Cerebellar cortex (tissue), 1 donor: ENCODE measurements at places on chromosomes 16 and 17.

GRCh38 chr17:57948555-57949420, 6.4 kb downstream of the CUEDC1 start:
- DNase-seq = peak; percentile 78

DNA sequence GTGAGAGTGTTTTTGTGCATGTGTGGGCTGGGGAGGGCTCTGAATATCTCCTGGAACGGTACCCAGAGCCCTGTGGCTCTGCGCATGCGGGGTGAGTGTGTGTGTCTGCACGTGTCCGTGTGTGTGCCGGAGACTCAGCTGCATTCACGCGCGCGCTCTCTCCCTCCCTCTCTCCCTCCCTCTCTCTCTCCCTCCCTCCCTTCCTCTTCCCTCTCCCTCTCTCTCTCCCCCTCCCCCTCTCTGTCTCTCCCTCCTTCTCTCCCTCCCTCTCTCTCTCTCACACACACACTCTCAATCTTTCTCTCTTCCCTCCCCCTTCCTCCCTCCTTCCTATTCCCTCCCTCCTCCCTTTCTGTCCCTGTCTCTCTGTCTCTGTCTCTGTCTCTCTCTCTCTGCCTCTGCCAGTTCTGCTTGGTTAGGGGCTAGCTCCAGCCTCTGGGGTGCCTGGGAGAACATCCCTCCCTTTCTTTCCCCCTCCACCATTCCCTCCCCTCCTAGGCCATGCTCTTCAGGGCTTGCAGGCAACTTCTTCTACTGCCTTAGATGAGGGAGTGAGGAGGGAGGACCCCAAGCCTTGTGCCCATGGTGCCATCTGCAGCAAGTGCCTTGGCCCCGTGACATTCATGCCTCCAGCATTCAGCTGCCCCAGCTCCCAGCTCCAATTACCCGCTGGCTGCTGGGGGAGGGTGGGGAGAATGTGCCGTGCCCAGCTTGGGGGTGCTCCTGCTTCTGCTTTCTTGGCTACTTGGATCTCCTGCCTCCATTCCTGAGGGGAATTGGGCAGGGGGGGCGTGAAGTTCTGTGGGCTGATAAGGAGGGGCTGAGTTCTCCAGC, 6.4 kb downstream of the THRA start:
- peak; percentile 97 for DNase-seq

DNA sequence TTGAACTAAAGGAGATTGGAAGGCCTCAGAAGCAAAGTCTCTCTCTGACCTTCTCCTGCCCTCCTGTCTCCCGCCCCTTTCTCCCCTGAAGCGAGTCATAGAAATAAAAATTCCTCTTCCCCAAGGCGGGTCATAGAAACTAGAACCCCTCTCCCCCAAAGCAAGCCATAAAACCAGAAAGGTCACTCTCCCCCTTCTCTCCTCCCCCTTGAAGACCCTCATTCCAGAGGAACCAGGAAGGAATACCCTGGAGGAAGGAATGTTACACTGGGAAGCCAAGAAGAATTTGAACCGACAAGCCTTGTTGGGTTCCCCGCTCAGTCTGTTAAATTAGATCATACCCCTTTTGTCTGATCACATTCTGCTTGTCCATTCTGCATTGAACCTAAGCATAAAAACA, 2.7 kb upstream of the GJC1 start:
- DNase-seq = no peak

- DNase-seq = no peak
Measured at GRCh38 chr16:8894736-8895334, 12.7 kb downstream of the LITAFD start.

DNA sequence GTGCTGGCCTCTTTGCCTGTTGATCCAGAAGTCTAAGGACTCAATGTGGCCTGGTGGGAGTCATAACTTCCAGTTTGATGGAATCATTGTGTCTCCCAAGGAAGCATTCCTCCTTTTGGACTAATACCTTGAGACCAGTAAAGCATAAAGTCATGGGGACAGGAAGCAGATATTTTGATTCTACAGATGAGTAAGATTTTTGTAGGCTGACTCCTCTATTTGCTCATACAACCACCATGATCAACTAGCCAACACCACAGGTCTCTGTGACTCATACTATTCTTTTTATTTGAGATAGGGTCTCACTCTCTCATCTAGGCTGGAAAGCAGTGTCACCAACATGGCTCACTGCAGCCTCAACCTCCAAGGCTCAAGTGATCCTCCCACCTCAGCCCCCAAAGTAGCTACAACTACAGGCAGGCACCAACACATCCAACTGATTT, 6.2 kb downstream of the MT2A start:
- DNase-seq = no peak

DNA sequence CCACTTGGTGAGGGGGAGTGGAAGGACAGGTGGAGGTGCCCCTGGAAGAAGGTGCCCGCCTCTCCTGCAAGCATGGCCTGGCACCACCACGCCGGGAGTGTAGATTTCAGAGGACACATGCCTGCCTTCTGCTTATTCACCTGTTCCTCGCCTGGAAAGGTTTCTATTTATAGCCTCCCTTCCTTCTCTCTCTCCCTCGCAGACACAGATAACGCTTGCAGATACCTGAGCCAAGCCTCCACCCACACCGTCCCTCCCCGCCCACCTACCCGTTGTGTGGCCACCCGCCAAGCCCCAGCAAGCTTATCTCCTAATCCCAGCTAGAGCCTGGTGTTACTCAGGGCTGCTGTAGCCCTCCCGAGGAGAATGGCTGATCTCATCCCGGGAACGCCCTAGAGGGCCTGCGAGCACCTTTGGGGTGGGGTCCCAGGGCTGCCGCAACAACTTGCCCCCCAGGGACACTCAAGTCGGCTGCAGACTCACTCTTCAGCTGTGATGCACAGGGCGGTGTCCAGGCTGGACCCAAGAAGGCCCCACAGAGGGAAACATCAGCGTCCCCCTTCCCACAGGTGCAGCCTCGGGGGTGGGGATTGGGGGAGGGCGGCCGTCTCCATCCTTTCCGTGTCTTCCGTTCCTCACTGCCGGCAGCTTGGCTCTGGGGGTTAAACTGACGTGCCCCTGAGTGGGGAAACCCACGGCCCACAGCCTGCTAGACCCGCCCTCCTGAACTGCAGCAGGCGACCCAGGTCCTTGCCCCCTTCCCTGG, 1.9 kb upstream of the SNAI3 start:
- peak; percentile 79 for DNase-seq

DNA sequence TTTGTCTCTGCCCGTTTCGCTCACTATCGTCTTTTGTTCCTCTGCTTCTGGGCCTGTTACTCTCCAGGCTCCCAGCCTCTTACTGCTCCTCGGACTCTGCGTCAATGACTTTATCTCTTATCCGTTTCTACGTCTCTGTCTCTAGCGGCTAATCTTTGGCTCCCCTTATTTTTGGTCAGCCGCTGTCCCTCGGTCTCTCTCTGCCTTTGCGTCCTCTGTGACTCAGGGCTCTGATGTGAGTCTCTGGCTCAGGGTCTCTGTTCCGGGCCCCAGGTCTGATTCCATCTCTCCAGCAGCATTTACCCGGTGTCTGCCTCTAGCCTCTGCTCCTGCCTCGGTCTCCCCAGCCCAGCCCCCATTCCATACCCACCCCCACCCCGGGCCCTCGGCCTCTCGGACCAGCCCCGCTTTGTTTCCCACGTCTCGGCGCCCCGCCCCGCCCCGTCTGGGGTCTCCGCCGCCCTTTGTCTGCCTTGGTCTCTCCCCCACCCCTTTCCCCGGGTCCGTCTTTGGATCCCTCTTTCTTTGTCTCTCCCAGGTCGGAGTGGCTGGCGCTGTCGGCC, 547 bp upstream of the ZNF48 start:
- DNase-seq = no peak

- no peak for DNase-seq
Measured at GRCh38 chr17:43845766-43846165, 1.2 kb upstream of the CD300LG start.

DNA sequence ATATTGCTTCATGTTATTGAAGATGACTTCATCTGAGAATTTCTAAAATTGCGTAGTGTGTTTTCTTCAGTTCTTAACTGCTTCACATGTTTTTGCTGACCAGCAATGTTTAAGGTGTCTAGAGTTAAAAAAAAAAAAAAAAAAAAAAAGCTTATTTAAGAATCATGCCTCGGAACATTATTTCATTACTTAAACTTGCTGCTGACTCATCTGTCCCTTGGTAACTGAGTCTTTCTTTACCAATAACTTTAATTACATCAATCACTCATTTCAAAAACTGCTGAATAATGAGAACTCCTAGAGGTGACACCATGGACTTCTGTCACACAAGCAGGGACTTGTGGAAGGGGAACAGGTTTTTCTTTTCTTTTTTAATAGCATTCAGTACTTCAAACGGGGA, 16.2 kb downstream of the IRX5 start:
- no peak for DNase-seq

GRCh38 chr16:27476240-27476639, 73.5 kb downstream of the GTF3C1 start:
- DNase-seq = no peak

GRCh38 chr16:23561586-23561985, 4.1 kb downstream of the UBFD1 start:
- DNase-seq = no peak
